ENCODE measurements at places on chromosomes 11 and 22. TPM values are rescaled to one million over a fixed set of nuclear protein-coding genes. Genes with fewer than 3 reads are reported as not detected.

- peaks cover 2% of the 10 kb centered on the region for H3K36me3 ChIP-seq
- peaks cover 4% of the 10 kb centered on the region for H3K4me1 ChIP-seq
- H3K27me3 ChIP-seq, result no peaks in the 10 kb centered on the region
- no peak for DNase-seq
- H3K27ac ChIP-seq, result no peak overlapping the region
Observed at GRCh38 chr11:74055938-74056337, 47.1 kb upstream of the UCP3 start.

NPAS4 gene
- polyA plus RNA-seq, result not detected

JAML gene
- not detected for polyA plus RNA-seq

DNA sequence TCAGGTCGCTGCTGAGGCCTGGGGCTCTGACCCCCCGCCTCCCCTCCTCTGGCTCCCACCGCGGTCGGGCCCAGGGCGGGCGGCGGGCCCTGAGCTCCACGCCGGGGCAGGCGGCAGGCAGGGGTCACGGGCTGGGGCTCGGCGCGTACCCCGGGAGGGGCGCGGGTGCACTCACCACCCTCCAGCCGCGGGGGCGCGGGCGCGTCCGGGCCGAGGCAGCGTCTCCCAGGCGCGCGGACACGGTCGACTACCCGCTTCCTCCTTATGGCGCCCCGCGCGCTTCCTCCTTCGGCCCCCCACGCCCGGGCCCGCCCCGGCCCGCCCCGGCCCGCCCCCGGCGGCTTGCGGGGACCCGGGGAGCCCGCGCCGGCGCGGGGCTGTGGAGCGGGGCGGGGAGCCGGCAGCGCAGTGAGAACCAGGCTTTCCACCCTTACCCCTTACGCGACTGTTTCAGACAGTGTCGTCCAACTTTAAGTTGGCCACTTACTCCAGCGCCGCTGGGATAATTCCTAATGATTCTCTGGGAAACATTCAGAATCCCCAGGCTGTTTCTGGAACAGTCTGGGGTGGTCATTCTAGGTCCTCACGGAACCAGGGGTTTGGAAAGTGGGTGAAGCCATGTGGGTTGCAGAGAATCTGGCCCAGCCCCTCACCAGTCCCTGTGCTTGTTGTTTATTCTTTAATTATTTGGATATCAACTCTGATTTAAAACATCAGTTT, at the start of gene BID:
Gene BID, minus strand, starts transcription at position 264 of the 720 bp plus-strand sequence. CDS start 24,353 bp downstream, outside the sequence.
- no peak for DNase-seq
- peaks cover 13% of the 10 kb centered on the region for H3K4me1 ChIP-seq
- H3K27me3 ChIP-seq, result peaks cover 11% of the 10 kb centered on the region
- H3K27ac ChIP-seq, result no peak within 1 kb of the TSS
- H3K36me3 ChIP-seq, result no peaks in the 10 kb centered on the region
